Osteocyte (in vitro differentiated cells): ENCODE measurements at places on chromosomes 7 and 10. TPM values are rescaled to one million over a fixed set of nuclear protein-coding genes. Genes with fewer than 3 reads are reported as not detected.

Gene ECHDC3
- total RNA-seq, result 0.55 and 1.2 TPM in 2 replicates

DNA sequence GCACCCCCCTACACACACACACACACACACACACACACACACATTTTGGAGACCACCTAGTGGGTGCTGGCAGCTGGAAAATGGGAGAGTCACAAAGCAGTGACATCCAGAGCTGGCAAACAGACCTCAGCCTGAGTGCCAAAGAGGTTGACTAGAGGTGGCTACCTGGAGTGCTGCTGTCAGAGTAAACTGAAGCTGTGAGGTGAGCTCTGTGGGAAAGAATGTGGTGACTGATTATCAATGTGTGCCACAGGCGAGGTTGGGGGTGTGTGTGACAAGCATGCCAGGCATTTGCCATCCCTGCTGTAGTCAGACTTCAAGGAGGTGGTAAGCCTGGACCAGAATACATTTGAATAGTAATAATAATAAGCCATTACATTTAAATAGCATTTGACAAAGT is 120.6 kb downstream of the SLIT1 start:
- H3K36me3 ChIP-seq, result no peaks in the 10 kb centered on the region
- H3K4me1 ChIP-seq, result no peaks in the 10 kb centered on the region
- H3K4me3 ChIP-seq, result no peak overlapping the region
- no peak for DNase-seq
- peaks cover 31% of the 10 kb centered on the region for H3K27me3 ChIP-seq

GRCh38 chr10:116540814-116541213 is 4.9 kb upstream of the PNLIP start:
- peaks cover 5% of the 10 kb centered on the region for H3K27me3 ChIP-seq

DNA sequence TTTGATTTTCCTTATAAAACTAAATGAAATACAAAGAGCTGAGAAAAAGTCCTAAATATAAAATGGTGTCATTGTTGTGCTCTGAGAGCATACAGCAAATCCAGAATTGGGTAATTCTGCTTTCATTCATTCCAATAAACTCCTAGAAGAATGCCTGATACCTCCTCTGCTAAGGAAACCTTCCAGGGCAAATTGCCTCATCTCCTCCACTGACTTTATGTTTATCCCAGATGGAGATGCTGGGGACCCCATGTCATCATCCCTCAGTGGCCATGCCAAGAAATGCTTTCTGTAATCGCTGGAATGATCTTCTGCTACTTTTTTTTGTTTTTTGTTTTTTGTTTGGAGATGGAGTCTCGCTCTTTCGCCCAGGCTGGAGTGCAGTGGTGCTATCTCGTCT is 119.3 kb upstream of the PRKCQ start:
- no peaks in the 10 kb centered on the region for H3K4me1 ChIP-seq
- H3K4me3 ChIP-seq, result no peak overlapping the region
- H3K27ac ChIP-seq, result no peak overlapping the region
- H3K27me3 ChIP-seq, result peaks cover 11% of the 10 kb centered on the region
- DNase-seq, result no peak
- no peaks in the 10 kb centered on the region for H3K36me3 ChIP-seq

DNA sequence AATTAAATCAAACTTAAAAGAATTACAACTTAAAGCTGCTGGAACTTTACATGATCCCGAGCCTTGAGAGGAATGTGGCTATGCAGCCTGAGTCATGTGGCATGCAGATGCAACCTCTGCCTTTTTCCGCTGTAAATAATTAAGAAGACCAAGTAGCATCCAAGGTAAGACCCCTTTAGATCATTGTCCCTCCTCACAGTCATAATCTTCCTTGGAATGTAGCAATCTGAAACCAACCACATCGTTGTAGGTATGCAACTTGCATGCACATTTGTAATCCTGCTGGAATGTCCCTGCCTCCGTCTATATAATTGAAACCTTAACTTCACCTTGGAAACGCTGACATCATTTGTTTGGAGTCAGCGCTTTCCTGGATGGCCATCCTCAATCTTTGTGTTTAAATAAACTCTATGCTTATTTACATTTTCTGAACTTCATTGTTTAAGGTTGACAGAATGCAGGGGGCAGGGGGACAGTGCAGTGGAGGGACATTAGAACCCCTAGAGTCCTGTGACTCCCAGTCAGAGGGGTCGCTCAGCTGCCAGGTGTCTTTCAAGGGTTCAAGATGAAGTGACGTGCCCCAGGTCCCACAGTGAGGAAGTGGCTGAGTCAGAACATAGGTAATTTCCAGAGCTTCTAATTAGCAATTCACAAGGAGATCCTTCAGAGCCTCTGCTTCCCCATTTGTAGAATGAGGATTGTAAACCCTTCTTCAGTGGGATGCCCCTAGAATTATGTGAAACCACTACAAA is 110.7 kb downstream of the RALA start:
- no peak for DNase-seq
- peak overlapping the region; percentile 86 for H3K4me3 ChIP-seq
